Activated T-helper 17 cell treated with anti-CD3 and anti-CD28 coated beads, Interleukin-2, amount 50 U/mL, for 72 hours (primary cell): ENCODE measurements at places on chromosomes 16 and 17. TPM values are rescaled to one million over a fixed set of nuclear protein-coding genes. Genes with fewer than 3 reads are reported as not detected.

Gene IL34
- not detected for total RNA-seq

Gene OR4D1
- total RNA-seq: 0.15 TPM

Gene LRRC3C
- not detected for total RNA-seq

Gene NPIPB9
- total RNA-seq: 7.0 TPM

Gene ZG16B
- 4.0 TPM for total RNA-seq

Gene TPPP3
- total RNA-seq: 0.19 TPM

Gene KRTAP1-1
- not detected for total RNA-seq

Gene MMP15
- 0.29 TPM for total RNA-seq

Gene DOK4
- 6.4 TPM for total RNA-seq

Gene MAPK8IP3
- total RNA-seq: 59.9 TPM

Gene INCA1
- 0.61 TPM for total RNA-seq

Gene CCL18
- total RNA-seq: not detected

Gene HIGD1B
- total RNA-seq: not detected

Gene NPW
- total RNA-seq: 2.8 TPM
